GM06990 (cell line): ENCODE measurements at places on chromosomes 3 and 15.

DNA sequence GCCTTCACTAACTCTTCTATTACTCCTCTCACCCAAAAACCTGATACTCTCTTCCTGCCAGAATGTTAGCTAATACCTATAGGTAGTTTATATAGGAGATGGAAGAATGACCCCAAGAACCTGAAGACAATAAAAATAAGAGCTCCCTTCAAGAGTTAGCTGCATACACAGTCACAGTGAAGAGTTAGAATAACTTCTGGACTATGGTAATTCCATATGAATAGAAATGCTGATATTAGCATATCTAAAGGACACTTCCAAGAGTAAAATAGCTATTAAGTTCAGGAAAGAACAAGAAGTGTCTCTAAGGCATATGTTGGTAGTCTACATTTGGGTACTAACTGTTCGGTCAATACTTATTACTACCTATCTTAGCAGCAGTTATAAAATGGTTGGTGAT lies 134.2 kb downstream of the VGLL3 start:
- DNase-seq, result no peak

GRCh38 chr3:110504901-110505300 lies 566.7 kb upstream of the NECTIN3 start:
- no peak for DNase-seq

GRCh38 chr3:135990903-135991302 lies 25.4 kb downstream of the PPP2R3A start:
- no peak for DNase-seq

DNA sequence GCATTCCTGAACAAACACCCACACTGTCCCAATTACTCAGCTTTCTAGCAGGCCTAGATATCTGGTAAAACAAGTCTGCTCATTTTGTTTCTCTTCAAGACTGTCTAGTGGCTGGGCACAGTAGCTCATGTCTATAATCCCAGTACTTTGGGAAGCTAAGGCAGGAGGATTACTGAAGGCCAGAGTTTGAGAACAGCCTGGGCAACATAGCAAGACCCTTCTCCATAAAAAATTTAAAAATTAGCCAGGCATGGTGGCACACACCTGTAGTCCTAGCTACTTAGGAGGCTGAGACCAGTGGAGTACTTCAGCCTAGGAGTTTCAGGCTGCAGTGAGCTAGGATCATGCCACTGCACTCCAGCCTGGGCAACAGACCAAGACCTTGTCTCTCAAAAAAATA lies 6.2 kb upstream of the PTPN23 start:
- DNase-seq, result no peak

DNA sequence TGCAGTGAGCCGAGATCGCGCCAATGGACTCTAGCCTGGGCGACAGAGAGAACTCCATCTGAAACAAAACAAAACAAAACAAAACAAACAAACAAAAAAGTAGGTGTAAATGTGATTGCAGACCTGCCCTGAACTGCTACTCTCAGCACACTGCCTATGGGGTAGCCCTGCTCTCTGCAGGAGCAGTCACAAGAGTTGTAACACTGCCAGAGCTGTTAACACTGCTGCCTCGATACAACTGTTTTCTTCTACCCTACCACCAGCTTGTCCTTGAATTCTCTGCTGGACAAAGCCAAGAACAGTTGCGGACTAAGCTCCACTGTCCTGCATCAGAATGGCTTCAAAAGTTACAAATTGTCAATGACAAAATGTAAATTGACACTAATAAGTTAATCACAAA lies 89.3 kb downstream of the ALCAM start:
- no peak for DNase-seq

GRCh38 chr15:40944510-40945296 lies 8.6 kb upstream of the CHAC1 start:
- DNase-seq, result no peak

- DNase-seq, result no peak
These were observed 62.5 kb upstream of the UBE2E1 start for GRCh38 chr3:23743141-23743784.

DNA sequence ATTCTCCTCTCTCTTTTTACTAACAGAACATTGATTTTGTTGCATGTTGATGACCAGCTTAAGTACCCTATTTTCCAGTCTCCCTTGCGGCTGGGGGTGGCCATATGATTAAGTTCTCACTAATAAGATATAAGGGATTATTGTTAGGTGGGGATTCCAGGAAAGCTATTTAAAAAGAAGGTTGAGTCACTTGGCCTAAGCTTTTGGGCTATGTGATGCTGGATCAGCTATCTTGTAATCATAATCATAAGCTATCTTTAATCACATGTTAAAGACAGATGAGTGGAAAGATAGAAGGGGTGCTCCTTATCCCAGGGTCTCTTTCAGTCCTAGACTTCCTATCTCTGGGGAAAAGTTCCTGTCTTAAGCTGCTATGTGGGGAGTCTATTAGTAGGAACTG lies 59.9 kb downstream of the CGNL1 start:
- no peak for DNase-seq

- DNase-seq, result peak; percentile 2
These were observed 484 bp downstream of the CNTN4 start for GRCh38 chr3:2099028-2099671.

DNA sequence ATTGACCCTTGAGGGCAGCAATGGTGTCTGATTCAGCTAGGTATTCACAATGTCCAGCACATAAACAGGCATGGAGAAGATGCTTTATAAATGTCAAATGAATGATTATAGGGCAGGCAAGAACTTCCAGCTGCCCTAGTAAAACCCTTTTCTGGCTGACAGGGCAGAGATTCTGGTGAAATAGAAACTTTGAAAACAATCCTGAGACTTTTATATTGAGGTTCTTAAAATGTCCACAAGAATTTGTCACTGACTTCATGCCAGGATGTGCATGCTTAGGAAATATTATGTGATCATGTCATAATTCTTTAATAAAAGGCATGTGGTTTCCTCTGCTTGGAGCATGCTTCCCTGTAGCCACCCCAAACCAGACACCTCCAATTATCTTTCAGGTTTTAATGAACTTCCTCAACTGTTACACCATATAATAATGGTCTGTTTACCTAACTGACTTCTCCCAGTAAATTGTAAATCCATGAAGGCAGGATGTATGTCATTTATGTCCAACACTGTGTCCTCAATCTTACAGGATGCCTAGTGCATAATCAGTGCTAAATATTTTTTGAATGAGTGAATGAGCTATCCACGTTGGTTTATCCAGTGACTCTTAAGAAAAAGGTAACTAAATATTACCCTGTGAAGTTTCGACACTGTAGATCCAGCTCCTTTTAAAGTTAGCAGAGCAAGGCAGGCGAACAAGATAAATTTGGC lies 43.4 kb upstream of the CLRN1 start:
- no peak for DNase-seq

GRCh38 chr3:43782541-43782940 lies 91.8 kb downstream of the ABHD5 start:
- DNase-seq, result no peak

GRCh38 chr3:10206166-10206511 lies 41.4 kb downstream of the IRAK2 start:
- DNase-seq, result no peak

DNA sequence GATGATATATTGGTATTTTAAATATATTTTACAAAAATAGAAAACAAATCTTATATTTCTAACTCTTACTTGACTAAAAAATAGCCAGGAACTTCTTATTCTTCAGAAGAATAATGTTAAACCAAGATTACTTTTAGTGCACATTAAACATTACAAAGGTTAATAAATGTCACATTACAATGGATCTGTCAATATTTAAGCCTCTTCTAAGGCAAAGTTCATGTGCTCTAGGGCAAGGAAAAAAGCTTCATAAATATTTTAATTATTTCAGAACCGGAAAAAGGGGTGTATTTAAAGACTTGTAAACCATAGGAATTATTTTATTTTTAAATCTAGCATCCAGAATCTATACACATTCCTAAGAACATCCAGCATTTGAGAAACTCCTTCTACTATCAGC lies 166.9 kb upstream of the ROBO2 start:
- DNase-seq, result no peak

- peak; percentile 81 for DNase-seq
These were observed 84.3 kb downstream of the KLHL25 start for GRCh38 chr15:85710340-85710842.

- no peak for DNase-seq
These were observed 27.0 kb downstream of the ADIPOQ start for GRCh38 chr3:186869253-186870100.

- no peak for DNase-seq
These were observed 7.4 kb downstream of the PDE8A start for GRCh38 chr15:84988909-84989644.

GRCh38 chr3:68504201-68504600 lies 428.1 kb downstream of the TAFA4 start:
- no peak for DNase-seq

DNA sequence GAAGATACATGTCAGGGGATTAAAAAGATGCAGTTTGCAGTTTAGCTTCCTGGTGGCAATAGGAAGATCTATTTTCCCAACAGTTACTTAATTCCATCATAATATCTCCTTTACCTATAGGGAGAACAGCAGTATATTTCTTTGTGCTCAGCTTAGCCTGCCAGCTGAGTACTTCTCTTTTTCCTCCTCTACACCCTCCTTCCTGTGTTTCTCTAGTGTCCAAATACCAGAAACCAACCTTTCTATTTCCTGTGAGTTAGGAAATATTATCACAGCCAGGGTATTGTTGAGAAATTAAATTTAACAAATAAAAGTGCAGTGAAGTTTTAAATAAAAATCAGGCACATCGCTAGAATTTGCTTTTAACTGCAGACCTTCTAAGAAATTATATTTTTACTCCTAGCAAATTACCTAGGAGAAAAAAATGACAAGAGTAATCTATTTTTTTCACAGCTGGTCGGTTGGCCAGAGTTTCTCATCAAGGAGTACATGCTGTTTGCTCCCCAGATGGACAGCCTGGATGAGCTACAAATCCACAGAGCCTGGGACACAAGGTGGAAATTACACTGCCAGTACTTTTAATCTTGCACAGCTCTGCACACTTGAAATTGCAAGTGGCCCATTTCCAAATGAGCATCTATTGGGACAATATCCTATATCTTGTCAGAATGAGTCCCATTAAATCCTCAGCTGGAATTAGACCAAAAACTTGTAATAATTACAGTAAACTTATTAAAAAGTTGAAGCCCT lies 185.2 kb upstream of the CFAP20DC start:
- no peak for DNase-seq

- DNase-seq, result no peak
These were observed 4.2 kb downstream of the TWF2 start for GRCh38 chr3:52234516-52235447.

DNA sequence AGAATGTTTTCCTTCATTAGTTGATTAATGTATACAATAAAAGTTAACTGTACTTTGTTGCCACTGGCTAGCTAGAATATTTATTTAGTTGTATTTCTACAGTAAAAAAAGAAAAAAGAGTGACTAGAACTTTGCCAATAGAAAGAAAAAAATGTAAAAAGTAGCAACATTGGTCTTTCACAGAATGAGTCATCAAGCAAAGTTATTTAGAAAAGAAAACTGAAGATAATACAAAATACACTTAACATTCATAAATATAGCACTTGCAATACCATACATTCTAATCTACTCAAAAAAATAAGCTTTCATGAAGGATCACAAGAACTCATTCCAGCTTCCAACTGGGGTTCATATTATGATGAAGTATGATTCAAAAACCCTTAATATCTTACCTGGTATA lies 83.4 kb downstream of the AQR start:
- no peak for DNase-seq

DNA sequence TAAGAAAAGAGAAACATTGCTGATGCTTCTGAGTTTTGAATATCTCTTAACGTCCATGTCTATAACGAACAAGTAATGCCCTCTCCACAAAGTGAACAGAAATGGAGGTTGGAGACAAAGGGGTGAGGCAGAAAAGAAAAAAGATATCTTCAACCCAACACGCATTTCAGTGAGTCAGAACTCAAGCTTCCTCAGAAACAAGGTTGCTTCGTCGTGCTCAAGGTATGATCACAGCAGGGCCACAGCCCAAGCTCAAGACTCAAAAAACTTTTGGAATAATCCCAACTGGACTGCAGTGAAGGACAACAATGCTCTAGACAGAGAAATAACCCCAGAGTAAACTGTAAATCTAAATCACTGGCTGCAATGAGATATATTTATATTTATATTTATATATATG lies 18.9 kb downstream of the WNT5A start:
- DNase-seq, result no peak

DNA sequence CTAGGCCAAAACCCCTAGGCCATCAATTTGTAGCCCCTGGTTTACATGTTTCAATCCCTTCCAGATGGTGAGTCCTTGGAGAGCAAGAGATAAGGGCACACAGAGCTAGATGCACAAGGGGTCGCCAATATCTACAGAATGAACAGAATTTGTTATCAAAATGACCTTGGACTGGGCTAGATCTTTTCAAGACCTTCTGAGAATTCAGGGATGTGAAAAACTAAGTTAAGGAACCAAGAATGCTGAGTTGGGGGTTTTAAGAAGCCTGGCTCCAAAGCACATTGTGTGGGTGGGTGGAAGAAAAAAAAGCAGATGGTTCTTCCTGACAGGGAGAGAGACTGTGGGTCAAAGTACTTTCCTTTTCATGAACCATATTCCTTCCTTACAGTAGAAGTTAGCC lies 10.2 kb downstream of the CDCP1 start:
- no peak for DNase-seq

DNA sequence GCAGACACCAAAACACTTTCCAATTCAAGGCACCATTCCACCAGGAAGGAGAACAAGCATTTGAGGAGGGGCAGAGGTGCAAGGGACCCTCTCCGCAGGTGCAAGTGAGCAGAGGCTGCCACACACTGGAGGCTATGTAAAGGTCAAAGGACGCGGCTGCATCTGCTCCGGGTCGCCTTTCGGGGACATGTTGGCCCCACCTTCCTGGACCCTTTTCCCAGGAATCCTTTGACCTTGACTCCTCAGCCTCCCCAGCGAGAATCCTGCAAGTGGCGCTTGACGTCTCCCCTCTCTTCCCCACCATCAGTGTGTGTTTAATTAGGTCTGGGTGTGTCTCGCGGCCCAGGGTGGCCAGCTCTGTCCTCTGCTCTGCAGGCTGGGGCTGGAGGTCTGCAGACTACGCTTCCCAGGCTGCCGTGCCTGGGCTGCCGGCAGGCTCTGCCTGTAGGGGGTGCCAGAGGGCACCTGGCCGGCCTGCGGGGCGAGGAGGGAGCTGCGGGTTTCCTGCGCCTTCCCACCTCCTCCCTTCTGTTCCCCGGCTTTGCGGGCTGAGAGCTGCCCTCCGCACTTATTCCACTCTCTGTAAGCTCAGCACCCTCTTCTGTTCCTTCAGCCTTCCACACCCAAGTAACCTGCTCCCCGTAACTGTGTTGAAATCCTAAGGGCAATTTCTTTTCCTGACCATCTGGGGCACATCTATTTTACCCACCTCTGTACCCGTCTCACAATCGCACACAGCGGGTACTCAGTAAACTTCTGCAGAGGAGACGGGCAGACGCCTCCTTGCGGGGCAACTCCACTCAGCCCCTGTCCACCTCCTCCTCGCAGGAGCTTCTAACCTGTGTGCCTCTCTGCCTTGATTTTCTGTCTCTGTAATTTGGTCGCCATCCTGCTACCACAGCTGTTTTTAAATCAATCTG lies 129.8 kb downstream of the NSMCE3 start:
- peak; percentile 56 for DNase-seq

DNA sequence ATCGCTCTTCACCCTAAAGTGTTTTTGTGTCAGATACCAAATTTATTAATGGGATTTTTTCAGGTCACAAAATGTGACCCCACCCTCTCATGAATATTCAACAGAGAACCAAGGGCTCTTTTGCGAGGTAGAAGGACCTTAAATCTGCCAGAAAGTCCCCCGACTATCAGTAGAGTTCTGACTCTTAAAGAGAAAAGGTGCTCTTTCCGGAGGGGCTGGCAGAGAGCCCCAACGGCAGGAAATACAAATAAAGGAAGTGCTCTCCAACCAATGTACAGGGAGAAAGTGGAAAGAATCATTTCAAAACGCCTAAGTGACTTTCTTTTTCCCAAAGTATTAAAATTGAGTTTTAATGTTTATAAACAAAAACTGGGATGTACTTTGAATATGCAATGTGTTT lies 517.2 kb downstream of the FOXP1 start:
- DNase-seq, result no peak
